ENCODE measurements at places on chromosomes 13 and 19. TPM values are rescaled to one million over a fixed set of nuclear protein-coding genes. Genes with fewer than 3 reads are reported as not detected.

- DNase-seq = no peak
These were observed 848.5 kb downstream of the PCDH17 start for GRCh38 chr13:58480061-58480460.

- no peak for DNase-seq
These were observed 8.1 kb downstream of the BEST2 start for GRCh38 chr19:12759686-12760085.

GRCh38 chr13:43368003-43368402 lies 344.6 kb downstream of the DNAJC15 start:
- no peak for DNase-seq

GRCh38 chr13:84481958-84482357 lies 599.7 kb upstream of the SLITRK1 start:
- no peak for DNase-seq

GRCh38 chr13:46595136-46595884 lies 42.3 kb downstream of the LRCH1 start:
- no peak for DNase-seq

CCNA1 gene
- total RNA-seq = 2.0 TPM

- no peak for DNase-seq
These were observed 16.6 kb downstream of the MAN2B1 start for GRCh38 chr19:12649941-12650340.

DNA sequence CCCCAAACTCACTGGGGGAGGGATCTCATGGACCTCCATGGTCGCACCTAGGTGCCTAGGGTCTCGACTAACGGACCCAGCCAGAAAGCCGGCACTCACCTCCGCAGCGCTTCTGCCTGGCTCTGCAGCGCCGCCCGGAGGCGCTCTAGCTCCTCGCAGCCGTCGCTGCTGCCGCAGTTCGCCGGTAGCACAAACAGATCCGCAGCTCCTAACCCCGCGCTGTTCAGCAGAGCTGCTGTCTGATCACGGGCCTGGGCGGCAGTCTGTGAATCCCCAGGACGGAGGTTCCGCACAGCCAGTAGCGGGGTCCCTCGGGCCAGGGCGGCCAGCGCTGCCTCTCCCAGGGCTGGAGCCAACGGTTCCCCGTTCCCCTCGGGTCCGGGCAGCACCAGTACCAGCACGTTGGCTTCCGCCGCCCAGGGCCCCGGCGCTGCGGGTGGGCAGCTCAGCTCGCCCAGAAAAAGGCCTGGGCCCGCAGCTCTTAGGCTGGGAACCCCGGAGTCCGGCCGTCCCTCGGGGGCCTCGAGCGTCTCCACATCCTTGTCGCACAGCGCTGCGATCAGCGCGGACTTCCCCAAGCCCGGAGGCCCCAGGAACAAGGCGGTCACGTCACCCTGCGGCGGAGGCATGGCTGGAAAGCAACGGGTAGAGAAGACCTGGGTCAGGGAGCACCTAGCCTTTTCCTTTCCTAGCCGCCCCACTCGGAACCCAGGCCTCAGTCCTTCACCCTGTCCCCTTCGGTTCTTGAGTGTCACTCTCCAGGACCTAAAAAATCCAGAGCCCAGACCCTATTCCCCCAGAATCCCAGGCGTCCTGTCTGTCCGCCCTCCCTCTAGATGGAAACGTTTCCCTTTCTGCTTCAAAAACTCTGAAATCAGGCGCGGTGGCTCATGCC lies 977 bp downstream of the IRGQ start:
- DNase-seq = no peak

DNA sequence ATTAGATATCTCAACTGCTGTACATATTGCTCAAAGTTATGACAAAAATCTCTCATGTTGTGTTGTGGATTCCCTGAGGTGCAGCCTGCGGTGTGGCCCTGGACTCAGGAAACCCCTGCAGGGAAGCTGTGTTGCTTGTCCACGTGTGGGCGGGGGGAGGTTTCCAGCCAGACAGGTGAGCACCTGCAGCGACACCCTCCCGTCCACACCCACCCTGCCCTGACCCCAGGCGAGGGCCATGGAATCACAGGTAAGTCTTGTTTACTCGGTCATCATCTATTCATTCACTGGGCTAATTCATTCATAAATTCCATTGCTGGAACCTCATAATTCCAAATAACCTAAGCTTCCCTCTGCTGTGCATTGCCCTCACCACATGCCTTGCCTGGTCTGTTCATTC lies 14.1 kb downstream of the PLPP2 start:
- DNase-seq = no peak

GRCh38 chr19:5289060-5289990 lies 51.3 kb downstream of the PTPRS start:
- DNase-seq = no peak

DNA sequence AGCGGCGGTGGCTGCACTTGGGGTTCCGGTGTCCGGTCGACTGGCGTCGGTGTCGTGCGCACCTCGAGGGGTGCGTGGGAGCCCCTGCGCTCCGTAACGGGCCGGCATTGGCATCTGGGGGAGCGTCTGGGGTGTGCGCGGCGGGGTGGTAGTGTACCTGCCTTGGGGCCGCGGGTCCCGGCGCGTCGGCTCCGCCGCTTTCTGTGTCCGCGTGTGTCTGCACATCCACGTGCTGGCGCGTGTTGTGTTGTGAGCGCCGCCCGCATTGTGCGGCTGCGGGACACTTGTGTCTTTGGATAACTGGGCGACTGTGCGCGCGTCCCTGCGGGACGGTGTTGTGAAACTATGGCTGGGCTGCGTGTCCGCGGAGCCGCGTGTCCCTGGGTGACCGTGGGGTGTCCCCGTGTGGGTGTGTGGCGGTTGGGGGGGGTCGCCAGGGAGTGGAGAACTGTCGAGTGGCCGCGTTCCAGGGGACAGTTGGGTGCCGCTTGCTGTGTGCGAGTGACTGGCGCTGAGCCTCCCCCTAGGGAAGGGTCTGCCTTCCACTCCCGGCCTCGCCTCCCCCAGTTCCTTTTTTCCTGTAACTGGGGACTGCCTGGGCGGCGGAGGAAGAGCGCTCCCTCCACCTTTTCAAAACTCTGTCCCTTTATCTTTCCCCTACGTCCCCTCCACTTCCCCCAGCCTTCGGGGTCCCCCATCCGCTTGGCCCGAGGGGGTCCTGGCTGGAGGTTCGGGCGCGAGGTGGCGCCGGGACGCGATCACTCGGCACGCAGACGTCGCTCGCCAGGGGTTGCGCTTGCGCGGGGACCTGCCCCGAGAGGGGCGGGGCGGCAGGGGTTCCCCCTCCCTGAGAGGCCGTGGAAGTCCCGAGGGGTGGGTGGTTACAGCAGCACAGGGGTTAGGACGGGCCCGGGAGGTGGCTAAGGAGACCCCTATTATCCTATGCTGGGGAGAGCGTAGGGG lies 5.7 kb upstream of the NFIC start:
- peak; percentile 94 for DNase-seq

ZNF254 gene
- total RNA-seq = 11.9 TPM

GRCh38 chr19:19526581-19527370 lies 1.9 kb upstream of the YJEFN3 start:
- no peak for DNase-seq

DNA sequence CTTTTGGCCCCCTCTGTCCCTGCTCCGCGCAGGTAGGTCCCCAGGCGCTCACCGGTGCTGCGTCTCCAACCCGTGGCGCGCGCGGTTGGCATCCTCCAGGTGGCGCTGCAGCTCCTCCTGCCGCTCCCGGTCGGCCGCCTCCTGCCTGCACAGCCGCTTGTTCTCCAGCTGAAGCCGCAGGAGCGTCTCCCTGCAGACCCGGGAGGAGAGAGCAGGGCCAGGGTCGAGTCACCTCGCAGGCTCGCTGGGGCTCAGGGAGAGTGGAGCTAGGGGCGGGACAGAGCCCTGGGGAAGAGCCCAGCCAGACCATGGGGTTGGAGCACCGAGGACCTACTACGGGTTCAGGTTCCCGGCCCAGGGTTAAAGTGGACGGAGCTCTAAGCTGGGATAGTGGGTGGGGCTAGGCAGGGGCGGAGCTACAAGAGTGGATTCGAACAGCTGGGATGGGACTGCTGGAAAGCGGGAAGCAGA lies 9.3 kb downstream of the HOOK2 start:
- peak; percentile 91 for DNase-seq

GRCh38 chr19:2015608-2015950 lies at the start of gene BTBD2:
Gene BTBD2 (minus strand): TSS chr19:2015714. CDS start chr19:2015703, 11 bp downstream.
- no peak for DNase-seq

DNA sequence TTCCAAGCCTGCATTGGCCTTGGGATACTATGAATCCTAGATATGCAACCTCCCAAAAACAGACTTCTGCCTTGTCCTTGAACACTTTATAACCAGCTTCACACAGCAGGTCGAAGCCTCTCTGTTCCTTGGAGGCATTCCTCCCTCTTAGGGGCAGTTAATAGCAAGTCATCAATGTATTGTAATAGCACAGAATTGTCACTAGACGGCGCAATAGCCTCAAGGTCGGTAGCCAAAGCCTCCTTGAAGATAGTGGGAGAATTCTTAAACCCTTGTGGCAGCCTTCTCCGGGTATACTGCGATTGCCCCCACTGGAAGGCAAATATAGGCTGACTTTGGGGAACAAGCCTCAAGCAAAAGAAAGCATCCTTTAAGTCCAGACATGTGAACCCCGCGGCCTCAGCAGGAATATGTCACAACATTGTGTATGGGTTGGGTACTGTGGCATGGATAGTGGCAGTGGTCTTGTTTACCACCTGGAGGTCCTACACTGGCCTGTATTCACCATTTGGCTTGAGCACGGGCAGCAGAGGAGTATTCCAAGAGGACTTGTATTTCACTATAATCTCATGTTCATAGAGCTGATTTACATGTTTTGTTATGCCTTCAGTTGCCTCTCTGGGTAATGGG lies 61.1 kb downstream of the ZNF431 start:
- DNase-seq = no peak

RANBP3 gene
- 49.0 TPM for total RNA-seq

- peak; percentile 84 for DNase-seq
These were observed 556 bp downstream of the TRIP10 start for GRCh38 chr19:6739883-6740588.

DNA sequence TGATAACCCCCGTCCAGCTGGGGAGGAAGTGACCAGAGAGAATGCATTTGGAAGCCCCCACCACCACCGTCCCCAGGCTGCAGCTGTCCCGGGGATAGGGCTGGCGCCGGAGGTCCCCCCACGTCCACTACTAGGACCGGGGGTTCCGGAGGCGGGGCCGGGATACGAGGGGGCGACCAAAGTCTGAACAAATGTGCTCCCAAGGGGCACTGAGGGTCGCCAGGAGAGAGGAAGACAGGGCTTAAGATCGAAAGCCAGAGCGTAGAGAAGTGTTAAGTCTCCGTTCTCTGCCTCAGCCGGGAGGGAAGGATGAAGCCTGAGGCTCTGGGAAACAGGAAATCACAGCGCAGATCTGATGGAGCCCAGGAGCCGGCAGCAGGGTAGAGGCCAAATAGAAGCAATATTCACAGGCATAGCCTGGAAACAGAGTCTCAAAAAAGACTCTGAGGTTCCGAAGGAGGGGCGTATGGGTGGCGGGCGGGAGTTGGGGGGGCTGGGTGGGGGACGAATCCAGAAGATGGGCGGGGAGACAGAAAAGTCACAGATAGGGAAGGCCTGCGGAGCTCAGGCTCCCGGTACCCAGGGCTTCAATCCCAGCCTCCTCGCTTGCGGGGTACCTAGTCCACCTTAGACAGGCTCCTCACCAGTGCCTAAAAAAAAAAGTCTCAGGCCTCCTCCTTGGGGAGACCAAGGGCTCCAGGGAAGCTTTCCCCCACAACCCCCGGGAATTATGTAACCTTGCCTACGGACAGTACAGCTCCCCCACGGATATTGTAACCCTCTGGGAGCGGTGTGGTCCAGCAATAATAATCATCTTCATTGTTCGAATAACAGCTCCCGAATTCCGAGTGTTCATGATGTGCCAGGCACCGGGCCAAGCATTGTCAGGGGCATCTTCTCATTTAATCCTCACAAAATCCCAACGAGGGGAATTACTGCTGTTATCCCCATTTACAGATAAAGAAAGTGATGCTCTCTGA lies 1.1 kb upstream of the ERF start:
- DNase-seq = peak; percentile 78

CYSLTR2 gene
- total RNA-seq = 3.4 TPM

DNA sequence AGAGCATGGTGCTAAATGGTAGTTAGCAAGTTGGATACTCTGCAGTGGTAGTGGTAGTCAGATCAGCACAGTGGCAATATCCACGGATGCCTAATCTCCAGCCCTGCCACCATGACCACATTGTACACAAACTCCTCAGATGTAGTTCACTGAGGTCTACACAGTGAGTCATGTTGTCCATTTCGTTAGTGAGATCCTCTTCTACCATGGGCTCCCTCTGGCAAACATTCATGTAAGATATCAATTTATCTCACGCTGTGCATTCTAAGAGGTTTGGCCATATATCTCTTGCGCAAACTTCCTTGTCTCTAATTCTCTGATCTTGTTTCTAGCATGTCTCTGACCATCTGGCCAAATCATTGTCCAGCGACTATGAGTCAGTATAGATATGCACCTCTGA lies 58.2 kb downstream of the POLR1D start:
- DNase-seq = no peak

DNA sequence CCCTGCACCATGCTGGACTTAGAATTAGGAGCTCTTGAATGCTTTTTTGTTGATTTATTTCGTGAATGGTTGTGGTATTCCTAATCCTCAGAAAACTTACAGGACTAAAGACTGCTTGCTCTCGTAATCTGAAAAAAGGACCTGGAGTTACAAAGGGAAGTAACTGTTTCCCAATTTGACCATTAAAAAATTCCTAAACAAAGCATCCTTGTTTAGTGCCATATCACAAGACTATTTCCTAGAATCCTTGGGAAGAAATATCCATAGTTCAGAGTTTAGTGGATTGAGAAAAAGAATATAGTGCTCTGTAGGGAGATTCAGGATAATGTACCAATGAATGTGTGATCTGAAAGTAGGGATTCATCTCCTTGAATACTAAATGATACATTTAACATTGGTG lies 186.8 kb downstream of the NDFIP2 start:
- no peak for DNase-seq

ZNF177 gene
- 3.1 TPM for total RNA-seq
